ENCODE measurements at places on chromosomes 7 and 10.

DNA sequence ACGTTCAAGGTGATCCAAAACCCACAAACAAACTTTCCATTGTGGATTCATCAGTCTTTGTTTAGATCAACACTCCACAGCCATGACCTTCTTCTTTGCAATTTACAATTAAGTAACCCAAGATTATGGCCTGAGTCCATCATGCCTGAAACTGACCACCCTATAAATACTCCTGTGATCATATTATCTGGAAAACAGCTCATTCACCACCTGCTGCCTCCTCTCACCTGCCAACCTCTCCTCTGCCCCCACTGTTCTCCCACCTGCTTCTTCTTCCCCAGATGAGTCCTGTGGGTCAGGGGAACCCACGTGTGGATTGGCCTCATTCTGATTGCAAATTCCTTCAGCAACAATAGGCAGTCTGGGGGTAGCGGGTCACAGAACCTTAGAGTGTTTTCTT is 81.4 kb downstream of the ABLIM1 start:
- DNase-seq, result no peak

- no peak for DNase-seq
Observed at GRCh38 chr7:76357475-76358010, 1.2 kb downstream of the YWHAG start.

DNA sequence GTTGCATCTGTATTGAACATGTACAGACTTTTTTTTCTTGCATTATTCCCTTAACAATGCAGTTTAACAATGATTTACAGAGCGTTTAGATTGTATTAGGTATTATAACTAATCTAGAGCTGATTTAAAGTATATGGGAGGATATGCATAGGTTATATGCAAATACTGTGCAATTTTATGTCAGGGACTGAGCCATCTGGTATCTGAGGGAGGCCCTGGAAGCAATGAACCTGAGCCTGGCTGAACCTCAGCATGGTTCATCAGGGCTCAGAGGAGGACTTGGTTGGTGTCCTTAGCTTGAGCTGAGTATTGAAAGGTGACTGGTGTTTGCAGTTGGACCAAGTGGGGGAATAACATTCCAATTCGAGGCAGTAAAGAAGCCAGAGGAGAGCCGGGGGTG is 4.8 kb downstream of the ADCK2 start:
- DNase-seq, result no peak

DNA sequence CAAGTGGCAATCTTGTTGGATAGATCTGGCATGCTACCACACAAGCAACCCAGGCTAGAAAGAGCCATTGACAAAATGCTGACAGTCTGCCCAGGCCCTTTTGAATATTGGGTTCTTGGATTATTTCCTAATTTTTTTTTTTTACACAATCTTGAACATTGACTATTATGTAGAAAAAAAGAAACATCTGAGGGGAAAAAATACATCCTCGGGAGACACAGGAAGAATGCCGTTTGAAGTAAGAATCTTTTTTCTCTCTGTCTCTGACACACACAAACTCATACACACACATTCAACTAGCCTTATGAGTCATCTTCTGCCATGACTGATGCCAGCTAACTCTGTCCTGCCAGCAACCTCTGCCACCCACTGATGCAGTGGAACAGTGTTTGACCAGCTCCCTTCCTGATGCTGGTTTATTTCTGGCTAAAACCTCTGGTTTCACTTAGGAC is 47.2 kb downstream of the SORBS1 start:
- no peak for DNase-seq

- no peak for DNase-seq
Observed at GRCh38 chr7:121505021-121505420, 108.9 kb upstream of the FAM3C start.

GRCh38 chr7:114708646-114709045 is 213.2 kb upstream of the MDFIC start:
- no peak for DNase-seq

- DNase-seq, result no peak
Observed at GRCh38 chr7:106618480-106618879, 42.5 kb downstream of the CCDC71L start.

DNA sequence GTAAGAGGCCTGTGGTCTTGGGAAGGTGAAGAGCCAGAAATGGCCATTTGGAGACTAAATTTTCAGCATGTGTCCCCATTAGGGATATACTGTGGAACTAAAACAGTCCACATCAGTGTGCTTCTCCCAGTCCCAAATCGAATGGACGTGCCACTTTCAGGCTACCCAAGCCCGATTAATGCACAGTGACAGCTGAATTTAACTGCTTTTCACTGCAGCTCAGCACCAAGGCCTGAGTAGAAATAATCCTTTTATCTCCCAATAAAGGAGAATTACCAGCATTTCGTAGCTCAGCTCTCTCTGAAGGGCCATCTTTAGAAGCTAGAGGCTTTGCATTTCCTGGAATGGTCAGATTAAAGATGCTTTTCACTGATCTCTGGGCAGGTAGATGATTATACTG is 183.3 kb downstream of the NPSR1 start:
- no peak for DNase-seq

GRCh38 chr7:24778543-24779282 is 21.4 kb upstream of the GSDME start:
- no peak for DNase-seq

- no peak for DNase-seq
Observed at GRCh38 chr10:1632141-1632540, 105.2 kb downstream of the ADARB2 start.

- DNase-seq, result no peak
Observed at GRCh38 chr10:53808677-53809372, 992.2 kb downstream of the PCDH15 start.

- DNase-seq, result no peak
Observed at GRCh38 chr7:72087926-72088325, 324.2 kb downstream of the CALN1 start.

- DNase-seq, result no peak
Observed at GRCh38 chr10:61283481-61284221, 169.5 kb downstream of the TMEM26 start.

DNA sequence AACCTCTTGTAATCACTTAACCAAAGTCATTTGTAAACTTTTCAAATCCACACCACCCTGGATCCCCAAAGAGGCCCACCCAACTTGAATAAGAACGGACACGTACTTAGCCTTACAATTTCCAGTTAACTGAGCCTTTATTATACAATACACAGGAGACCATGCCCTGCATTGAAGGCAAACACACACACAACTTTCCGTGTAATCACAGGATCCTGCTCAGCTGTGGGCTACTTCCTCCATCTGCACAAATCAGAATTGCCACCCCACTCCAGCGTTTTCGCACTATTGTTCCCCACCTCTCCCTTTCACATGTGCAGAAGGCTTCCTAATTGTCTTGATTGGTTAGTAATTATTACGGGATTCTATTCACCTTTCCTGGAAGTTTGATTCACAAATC is 12.1 kb upstream of the PODXL start:
- DNase-seq, result no peak

Data from stimulated activated CD4-positive, alpha-beta T cell treated with anti-CD3 and anti-CD28 coated beads, Interleukin-2, amount 100 ng/mL, for 4 hours (primary cell).